GM23248 (cell line): ENCODE measurements at places on chromosomes 5 and 9.

DNA sequence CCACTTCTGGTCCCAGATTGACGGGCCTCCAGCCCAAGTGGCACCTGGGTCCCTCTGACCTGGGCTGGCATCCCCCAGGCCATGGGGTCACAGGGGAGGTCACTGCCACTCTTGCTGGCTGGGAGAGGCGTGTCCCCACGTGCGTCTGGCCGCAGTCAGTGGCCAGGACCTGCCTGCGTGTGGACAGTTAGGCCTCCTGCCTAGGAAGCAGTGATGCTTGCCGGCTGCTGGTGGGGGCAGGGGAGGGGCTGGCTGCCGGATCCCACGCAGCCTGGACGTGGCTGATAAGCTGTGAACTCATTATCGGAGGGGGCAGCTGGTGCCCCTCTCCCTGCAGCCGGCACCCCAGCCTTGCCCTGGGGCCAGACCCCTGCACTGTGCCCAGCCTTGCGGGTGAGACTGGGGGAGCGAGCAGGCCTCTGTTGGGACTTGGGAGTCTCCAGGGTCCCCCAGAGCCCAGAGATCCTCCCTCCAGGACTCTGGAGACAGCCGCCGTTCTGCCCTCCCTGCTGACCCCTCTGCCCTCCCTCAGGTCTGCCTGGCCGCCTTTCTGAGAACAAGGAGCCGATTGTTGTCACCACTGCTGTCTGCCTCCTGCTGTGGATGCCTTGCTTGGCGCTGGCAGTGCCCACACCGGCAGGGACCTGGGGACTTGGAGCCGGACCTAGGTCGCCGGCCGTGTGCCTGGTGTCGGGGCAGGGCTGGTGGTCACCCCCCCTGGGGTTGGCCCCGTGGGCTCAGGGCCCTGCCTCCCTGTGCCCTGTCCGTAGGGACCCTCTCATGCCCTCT, 12.3 kb downstream of the RXRA start:
- DNase-seq, result no peak

DNA sequence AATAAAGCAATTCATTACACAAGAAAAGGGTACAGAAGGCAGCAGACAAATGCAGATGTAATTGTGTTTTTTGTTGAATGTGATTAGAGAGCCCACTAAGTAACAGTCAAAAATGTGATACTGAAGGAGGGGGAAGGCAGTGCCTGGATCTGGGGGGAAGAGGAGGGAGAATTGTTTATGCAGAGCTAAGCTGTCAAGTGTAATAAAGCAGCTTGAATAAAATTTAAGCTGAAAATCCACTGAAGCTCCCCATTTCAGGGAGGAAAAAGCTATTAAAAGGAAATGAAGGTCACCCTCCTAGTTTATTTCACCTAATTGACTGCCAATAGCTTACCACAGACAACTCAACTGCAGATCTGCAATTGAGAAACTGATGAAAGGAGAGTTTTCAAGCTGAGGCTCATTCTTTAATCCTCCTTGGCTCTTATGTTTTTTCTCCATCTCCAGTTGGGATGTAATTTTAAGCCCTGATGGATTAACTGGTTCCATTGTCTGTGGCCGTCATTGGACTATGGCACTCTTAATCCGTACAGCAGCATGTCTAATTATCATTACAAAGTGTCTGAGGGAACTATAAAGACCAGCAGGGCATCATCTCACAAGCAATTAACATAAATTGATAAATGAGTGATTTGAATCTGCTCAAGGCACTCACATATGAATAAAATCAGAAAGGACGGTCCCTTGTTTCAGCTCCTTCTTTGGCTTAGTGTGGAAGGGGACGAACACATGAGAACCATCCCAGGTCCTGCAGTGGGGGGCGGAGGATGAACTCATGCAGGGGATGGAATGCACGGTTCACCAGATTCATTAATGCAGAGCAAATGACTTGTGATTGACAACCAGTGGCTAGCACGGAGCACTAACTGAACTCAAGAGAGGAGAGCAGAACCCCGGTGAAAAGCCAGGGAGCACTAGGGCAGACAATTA, 38.5 kb downstream of the TLE1 start:
- no peak for DNase-seq

DNA sequence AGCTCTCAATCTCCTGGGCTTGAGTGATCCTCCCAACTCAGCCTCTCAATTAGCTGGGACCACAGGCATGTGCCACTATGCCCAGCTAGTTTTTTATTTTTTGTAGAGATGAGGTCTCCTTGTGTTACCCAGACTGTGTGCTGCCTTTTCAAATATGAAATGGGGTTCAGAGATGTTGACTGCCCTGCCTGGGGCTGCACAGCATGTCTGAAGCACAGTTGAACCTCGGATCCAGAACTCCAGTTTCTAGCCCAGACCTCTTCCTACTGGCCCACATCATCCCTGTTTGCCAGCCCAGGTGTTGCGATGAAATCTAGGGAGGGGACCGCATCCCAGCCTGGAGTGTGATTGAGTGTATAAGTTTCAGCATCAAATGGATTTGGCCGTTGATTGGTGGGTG, 69.4 kb downstream of the HMCN2 start:
- no peak for DNase-seq

- DNase-seq, result no peak
These were observed 11.5 kb downstream of the WNT8A start for GRCh38 chr5:138095100-138095907.

GRCh38 chr5:72234265-72234700, 85.8 kb downstream of the MRPS27 start:
- DNase-seq, result peak; percentile 90

- DNase-seq, result no peak
These were observed 13.6 kb upstream of the CEP72 start for GRCh38 chr5:598564-598890.

DNA sequence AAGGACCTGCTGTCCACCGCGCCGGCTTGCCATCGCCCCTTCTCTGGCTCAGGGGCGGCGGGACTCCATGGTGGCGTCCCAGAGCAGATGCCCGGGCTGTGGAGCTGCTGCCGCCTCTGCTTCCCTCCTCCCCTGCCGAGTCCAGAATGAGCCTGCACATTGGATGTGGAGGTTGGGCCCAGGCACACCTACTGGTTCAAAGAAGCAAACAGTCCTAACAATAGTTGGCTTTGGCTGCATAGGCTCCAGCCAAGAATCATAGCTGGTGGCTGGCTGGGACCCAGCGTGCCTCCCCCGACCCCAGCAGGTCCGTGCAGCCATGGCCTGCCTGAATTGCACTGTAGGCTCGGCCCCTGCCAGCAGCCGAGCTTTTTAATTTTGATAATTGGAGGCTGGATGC, 25.8 kb downstream of the ADAMTSL2 start:
- DNase-seq, result no peak

- no peak for DNase-seq
These were observed 306.7 kb downstream of the DTWD2 start for GRCh38 chr5:118681655-118682054.

- no peak for DNase-seq
These were observed 34.7 kb upstream of the PLPP1 start for GRCh38 chr5:55569513-55569865.

DNA sequence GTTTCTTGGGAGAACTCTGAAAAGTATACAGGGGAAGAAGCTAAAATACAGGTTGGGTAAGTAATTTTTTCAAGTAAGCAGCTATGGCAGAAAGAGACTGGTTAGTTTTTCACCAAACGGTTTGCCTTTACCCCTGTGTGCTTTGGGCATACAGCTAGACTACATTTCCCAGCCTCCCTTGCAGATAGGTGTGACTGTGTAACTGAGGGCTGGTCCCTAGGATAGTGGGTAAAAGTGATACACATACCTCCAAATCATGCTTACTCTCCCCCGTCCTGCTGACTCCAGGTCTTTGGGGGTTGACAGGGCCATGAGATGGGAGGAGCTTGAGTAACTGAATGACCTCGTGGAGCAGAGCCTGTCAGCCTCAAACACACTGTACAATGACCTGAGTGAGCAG, 208.6 kb upstream of the GDNF start:
- DNase-seq, result no peak

GRCh38 chr5:172886974-172887501, 53.0 kb downstream of the ERGIC1 start:
- peak; percentile 98 for DNase-seq

GRCh38 chr9:6272229-6272598, 56.0 kb upstream of the TPD52L3 start:
- peak; percentile 94 for DNase-seq

DNA sequence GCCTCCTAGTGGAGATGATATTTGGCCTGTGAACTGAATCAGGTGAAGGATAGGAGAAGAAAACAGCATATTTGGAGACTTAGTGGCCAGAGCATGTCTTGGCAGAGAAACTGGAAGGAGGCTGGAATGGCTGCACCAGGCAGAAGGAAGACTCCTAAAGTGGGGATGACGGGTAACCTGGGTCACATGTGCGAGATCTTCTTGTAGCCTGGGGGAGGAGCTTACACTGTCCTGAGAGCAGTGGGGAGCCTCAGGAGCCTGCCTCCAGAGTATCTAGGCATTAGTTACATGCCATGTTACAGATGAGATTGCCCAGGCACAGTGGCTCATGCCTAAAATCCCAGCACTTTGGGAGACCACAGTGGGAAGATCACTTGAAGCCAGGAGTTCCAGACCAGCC, 49.8 kb downstream of the JADE2 start:
- no peak for DNase-seq

DNA sequence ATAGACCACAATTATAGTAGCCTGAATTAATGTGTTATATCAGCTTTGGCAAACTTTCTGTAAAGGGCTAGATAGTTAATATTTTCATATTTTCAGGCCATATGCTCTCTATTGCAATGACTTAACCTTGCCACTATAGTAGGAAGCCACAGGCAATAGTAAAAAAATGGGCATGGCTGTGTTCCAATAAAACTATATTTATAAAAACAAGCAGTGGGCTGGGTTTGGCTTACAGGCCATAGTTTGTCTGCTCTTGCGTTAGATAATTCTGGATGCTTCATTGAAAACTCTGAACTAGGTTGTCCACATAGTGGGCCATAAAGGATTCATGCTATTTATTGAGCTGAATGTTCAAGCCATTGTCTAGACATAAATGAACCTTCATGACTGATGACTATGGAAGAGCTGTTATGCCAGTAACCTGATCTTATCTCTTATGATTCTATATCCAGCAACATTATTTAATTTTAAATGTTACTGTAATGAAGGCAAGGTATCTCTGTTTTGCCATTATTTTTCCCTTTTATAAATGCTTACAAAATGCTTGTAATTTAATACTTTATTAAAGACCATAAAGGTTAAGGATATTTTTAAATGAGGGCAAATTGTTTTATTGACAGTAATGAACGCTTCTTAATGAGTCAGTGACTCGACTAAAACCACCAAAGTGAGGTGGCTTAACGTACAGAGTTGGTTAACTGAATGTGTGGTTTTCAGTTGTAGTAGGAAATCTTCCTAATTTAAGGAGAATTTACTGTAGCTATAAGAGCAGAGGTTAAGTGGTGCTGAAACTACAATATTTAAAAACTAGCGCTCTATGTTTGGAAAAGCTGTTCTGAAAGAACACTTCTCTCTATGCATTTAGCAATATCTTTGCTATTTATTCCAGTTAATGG, 560.6 kb downstream of the PRR16 start:
- DNase-seq, result no peak

DNA sequence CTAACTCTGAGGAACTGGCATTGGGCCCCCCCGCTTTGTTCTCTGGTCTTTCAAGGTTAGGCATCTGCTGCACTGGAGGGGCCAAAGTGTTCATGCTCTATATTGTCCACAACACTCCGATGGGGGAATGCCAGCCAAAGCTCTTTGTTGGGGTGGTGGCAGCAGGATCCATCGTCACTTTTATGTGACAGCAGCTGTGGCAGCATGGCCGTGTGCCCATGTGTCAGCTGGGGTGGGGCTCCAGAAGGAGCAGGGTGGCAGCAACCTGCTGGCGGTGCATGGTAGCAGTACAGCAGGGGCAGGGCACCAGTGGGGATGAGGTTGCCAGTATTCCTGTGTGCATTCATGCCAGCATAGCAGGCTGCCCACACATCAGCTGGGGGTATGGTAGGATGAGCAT, 28.2 kb downstream of the ITGA2 start:
- no peak for DNase-seq

DNA sequence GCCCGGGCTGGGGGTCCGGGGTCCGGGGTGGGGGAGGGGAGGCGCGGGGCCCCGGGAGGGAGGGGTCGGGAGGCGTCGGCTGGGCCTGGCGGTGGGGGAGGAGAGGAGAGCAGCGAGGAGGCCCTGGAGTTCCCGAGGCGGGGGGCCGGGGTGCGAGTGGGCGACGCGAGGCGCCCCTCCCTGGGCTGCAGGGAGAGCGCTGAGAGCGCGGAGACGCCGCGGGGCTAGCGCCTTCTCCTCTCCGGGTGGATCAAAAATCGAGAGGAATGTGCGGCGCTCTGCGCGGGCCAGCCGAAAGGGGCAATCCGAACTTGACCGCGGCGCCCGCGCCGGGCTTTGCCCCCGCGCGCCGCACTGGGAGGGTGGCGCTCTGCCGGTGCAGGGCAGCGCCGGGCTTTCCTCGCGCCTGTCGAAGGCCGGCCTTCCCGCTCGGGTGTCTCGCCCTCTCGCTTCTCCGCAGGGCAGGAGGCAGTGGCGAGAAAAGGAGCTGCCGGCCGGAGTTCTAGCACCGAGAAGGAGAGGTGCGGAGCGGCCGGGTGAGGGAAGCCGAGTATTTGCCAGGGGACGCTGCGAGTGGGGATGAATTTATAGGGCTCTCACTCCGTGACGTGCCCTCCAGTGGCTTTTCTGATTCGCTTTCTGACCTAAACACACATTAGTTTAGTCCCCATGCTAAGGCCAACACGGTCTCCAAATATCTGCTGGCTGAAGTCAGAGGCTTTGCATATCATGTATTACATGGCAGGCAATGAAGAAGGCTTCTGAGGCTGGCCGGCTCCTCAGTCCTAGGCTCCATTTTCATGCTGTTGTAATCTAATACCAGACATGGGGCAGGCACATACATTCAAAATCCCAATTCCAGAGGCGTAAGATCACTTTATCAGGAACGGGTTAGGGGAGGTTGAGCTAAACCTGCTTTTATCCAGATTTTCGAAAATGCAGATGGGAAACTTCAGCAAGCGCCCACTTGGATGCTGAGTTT, 503 bp upstream of the GDNF start:
- DNase-seq, result peak; percentile 86

- peak; percentile 50 for DNase-seq
These were observed 31.0 kb downstream of the MTREX start for GRCh38 chr5:55338810-55339243.

DNA sequence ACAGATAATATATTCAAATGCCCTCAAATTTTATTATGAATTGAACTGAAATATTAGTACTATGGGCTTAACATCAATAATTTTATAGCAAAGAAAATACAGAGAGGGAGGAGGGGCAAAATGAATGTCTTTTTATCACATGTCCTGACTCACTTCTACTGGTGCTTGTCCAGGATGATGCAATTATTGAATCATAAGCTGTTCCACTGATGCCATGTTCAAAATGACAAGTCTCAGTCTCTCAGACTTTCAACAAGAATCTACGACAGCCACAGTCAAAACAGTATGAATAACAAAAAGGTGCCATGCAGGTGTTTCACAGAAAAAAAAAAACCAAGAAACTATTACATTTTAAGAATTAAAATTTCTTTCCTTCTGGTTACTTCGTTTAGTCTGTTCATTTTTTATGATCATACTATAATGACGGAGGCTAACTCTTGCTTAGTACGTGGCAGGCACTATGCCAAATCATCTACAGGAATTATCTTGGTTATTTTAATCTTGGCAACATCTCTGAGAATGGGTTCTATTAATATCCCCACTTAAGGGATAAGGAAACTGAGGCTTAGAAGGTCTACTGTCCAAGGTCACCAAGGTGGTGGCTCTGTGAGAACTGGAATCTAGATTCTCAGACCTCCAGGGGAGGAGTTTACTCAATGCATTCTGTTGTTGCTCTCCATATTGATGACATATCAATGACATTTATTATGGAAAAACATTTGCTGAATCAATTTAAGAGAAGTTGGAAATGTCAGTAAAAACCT, 61.5 kb downstream of the NR3C1 start:
- peak; percentile 81 for DNase-seq

- no peak for DNase-seq
These were observed 18.9 kb downstream of the OGN start for GRCh38 chr9:92385477-92385876.
